Anterior cingulate cortex (tissue), 58 donors: ENCODE measurements at places on chromosomes 5 and 9.

GRCh38 chr5:2565147-2565546 lies 186.3 kb downstream of the IRX2 start:
- DNase-seq: no peak

GRCh38 chr5:109962882-109963603 lies 273.3 kb downstream of the MAN2A1 start:
- DNase-seq: no peak

DNA sequence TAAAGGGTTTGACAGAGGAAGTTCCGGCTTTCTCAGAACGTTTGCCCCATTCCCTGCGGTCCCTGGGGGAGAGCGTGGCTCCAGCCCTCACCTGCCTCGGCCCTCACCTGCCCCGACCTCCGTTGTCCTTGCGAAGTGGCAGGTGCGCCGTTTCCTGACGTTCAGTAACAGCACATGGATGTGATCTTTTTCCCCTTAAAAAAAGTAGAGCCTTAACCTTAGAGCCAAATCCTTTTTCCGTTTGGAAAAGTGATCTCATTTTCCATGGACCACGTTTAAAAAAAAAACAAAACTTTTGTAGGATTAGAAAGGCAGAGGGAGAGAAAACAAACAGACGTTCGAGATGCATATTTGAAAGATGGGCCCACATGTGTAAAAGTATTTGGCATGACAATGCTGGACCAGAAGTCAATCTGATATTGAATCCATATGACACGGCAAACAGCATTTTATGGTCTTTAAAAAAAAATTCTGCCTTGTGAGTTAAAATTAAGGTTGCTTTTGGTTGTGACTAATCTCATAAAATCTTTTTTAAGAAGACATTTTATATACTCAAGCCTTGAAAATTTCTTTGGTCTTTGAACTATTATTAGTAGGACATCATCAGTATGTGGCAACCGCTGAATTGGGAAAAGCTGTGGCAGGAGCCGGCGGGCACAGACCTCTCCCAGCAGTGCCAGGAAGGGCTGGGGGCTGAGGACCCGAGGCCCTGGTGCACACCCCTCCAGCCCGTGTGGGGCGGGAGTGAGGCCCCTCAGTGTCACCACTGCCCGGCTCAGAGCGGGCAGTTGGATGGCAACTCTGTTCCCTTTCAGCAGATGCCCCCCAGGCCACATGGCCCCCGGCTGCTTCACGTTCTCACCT lies 42.5 kb upstream of the EXOC3 start:
- DNase-seq: no peak

- DNase-seq: peak; percentile 68
Observed at GRCh38 chr9:127503947-127504886, 52.9 kb downstream of the LRSAM1 start.

DNA sequence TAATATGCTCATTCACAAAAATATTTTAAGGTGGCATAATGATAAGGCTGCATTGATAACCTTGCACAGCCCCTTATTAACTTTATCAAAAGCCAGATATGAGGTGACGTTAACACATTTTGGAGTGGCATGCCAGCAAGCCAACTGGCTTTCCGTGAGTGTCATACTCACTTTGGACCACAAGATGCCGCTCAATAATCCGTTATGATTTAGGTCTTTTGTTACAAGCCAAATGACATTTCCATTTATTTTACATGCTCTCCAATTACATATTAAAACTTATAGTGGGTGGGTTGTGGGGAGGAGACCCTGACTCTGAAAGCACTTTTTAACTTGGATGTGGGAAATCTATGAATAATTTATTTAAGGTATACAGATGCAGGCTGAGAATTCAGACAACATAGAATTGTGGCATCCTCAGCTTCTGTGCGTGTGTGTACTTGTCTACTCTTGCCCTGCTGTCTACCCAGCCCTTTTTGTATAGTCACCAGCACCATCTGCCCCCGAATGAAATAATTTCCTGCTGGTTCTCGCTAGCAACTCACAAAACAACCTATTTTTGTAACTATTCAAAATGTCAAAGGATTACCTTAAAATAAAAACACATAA lies 305.1 kb downstream of the PSAT1 start:
- no peak for DNase-seq

DNA sequence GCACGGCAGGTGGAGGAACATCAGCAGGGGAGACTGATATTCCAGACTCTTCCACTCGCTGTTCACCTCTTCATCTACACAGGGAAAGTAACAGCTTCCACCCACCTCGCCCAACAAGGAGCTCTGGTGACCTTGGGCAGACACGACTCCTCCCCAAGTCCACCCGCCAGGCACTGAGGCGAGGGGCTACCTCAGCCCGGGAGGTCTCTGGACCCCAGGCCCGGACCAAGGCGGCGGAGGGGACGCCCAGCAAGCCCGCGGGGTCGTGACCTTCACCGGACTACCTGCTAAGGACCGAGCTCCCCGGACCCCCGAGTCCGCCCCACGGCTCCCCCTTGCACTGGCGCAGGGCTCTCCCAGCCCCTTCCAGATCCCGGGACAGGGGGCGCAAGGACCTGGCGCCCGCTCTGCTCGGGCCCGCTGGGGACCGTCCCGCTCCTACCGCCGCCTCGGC lies 70.2 kb upstream of the LPCAT1 start:
- DNase-seq: no peak

DNA sequence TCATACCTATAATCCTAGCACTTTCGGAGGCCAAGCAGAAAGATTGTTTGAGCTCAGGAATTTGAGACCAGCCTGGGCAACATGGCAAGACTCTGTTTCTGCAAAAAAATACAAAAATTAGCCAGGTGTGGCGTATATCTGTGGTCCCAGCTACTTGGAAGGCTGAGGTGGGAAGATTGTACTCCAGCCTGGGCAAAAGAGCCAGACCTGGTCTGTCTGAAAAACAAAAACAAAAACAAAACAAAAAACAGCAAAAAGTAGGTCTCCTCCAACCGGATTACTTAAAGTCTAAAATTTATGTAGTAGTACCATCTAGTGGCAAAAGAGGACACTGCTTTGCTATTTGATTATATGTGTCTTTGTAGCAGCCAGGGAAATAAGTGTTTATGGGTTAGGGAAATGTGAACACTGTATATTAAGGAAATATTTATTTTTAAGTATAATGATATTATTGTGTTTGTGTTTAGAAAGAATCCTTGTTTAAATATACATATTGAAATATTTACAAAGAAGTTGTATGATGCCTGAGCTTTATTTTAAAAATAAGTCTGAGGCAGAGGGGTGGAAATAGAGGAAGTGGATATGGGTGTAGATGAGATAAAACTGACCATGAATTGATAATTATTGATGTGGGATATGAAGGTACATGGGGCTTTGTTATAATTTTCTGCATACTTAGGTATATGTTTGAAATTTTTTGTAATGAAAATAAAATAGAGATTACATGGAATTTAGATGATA lies 20.0 kb downstream of the APC start:
- peak; percentile 71 for DNase-seq

DNA sequence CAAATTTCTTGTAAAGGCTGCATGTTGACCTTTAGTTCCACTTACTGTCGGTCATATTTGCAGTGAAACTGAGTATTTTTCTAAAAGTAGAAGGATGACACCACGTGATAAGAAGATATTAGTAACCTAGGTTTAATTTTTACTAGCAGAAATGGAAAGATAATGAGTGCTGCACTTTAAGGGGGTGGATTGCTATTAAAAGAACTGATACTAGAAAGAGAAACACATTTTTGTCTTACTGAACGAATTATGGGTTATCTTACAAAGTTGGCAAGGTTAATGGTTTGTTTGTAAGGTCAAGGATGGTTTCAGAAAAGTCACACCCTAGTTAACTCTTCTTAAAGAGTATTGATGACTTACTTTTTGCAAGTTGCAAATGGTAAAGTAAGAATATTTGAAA lies 2.4 kb downstream of the MACIR start:
- no peak for DNase-seq

GRCh38 chr5:93304456-93305250 lies 276.4 kb downstream of the NR2F1-AS1 start:
- DNase-seq: no peak

GRCh38 chr5:75320371-75320770 lies 16.6 kb upstream of the HMGCR start:
- no peak for DNase-seq

DNA sequence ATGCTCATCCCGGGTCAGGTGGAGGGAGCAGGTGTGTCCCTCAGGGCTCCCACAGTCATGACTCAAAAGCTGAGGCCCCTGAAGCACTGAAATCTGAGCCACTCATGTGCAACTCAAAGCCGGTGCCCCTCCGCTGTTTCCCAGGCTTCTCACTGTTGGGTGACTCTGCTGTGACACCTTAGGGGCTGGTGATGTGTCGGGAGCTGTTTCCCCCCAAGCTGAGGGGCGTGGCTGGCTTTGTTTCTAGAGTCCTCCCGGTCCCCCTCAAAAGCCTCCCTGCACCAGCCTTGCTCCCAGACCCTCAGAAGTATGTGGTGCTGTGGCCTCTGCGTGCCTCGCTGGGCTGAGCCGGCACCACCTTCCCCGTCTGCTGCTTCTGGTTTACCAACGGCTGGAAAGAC lies 39.7 kb downstream of the PLPP7 start:
- no peak for DNase-seq

DNA sequence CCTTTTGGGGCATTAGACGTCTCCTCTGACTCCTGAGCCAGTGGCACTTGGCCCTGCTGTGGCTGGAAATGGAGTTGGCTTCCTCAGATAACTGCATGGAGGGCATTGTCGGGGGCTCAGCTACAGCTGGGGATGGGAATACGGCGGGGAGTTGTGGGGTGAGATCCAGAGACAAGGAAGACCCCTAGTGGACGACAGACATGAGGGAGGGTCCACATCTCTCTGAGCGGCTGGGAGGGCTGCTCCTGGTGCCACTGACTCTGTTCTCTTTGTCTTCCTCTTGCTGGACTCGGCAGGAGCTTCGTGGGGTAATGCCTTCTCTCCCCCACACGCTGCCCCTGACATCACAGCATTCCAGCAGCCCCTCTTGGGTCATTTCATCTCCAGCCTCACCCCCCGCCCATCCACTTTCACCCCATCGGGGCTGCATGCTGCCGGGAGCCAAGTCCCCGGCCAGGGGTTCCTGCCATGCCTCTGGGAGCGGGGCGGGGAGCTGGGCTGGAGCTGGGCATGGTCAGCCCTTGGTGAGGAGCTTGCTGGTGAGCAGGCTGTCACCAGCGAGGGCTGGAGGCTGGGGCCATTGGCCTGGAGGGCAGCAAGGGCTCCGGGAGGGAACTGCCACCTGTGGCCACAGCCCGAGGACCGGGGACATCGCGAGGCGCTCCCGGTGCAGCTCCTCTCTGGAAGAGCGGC lies 172.3 kb downstream of the CACNA1B start:
- no peak for DNase-seq

- DNase-seq: no peak
Observed at GRCh38 chr5:52767217-52767743, 20.4 kb upstream of the ITGA1 start.

DNA sequence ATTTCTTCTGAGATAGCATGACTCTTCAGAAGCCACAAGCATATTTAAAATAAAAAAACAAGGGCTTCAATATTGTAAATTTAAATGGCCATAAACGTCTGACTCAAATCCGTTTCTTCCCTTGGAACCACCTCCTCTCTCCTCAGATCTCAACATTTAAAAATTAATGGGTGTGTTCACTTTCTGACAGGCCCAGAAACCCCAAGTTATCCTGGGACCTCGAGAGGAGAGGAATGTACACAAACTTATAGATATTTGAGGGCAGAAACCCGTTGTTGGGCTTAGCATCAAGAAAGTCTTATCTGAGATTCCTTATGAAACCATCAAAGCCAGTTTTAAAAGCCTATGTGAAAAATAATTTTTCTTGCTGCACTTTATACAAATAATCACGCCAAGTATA lies 29.2 kb downstream of the MLLT3 start:
- no peak for DNase-seq

DNA sequence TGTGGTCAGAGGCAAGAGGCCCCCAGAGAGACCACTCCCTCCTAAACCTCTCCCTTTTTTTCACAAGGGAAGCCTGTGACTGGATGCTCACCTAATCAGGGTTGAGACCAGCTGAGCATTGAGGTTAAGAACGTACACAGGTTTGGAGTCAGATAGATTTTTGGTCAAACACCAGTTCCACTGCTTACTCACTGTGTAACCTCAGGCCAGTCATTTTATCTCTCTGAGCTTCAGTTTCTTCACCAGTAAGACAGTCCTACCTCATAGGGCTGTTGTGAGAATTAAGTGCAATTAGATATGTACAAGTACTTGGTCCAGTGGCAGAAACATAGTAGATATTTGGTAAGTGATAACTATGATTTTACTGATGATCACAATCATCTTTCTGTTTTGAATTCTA lies 256.8 kb downstream of the CDK5RAP2 start:
- DNase-seq: no peak

DNA sequence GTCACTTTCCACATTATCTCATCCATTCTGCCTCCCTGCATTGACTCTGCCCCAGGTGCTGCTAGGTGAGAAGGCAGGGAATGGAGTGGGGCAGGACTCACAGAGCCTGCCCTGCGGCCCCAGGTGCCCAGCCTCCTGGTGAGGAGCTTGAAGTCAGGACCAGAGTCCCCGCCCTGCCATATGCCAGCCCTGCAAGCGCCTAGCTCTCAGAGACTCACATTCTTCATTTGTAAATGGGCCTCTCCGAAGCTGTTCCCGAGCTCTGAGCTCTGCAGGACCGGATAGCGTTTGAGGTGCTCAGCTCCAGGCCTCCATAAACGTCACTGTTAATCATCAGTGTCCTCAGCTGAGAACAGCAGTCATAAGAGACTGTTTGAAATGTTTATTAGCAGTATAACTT lies 75.1 kb upstream of the STXBP1 start:
- no peak for DNase-seq

DNA sequence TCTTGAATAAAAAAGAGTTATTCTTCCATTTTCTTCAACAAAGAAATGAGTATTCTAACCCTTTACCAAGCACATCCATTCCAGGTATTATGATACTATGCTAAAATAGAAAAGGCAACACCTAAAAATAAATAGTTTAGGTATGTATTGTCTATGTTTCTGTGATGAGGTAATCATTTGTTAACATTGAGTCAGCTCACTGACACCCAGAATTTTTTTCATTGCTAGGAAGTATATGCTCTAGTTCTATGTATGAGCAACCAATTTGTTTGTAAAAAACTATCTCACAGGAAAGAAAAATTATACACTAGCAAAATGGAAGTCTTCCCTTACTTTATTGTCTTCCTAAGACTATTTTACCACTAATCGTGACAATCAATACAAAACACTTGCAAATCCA lies 615.6 kb upstream of the GRIN3A start:
- DNase-seq: no peak

- peak; percentile 52 for DNase-seq
Observed at GRCh38 chr9:109179801-109180523, 12.9 kb upstream of the FRRS1L start.

- DNase-seq: no peak
Observed at GRCh38 chr5:38376404-38376803, 118.0 kb downstream of the EGFLAM start.

DNA sequence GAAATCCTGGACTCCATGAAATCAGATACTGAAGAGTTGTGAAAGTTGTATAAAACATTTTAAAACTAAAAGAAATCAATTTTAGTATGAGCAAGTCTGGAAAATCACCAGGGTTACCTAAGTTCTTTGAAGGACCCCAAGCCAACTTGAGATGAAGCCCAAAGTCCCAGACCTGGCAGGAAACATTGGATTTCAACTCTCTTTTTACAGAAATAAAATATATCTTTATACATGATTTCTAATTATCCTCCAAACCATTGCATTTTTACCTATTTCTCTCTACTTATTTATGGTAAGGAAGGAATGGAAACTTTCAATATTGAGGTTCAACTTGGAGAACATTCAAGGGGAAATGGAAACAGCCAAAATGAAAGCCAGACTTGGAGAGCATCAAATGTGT lies 390.6 kb upstream of the C9orf72 start:
- no peak for DNase-seq
